Hematopoietic multipotent progenitor cell treated with erythropoietin and hydrocortisone succinate and interleukin-3 and kit ligand, for 17 days (in vitro differentiated cells): ENCODE measurements at places on chromosomes 3 and 15.

DNA sequence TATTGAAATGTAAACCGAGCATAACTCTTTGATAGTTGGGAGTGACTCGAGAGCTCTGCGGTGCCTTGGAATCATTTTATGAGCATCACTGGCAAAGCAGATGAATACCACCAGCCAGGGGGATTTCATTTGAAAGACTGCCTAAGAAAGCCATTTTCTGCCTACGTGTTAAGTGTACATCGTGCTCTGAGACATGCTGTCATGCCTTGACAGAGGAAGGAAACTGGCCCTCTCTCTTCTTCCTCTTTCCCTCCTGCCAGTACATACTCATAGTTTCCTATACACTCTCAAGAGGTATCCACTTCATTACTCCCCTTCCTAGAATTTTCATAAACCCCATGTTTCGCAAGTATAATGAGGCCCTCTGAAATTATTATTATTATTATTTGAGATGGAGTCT is 8.8 kb downstream of the BCL2A1 start:
- no peak for DNase-seq

- peak; percentile 32 for DNase-seq
Measured at GRCh38 chr15:79339588-79340314, 28.8 kb downstream of the TMED3 start.

DNA sequence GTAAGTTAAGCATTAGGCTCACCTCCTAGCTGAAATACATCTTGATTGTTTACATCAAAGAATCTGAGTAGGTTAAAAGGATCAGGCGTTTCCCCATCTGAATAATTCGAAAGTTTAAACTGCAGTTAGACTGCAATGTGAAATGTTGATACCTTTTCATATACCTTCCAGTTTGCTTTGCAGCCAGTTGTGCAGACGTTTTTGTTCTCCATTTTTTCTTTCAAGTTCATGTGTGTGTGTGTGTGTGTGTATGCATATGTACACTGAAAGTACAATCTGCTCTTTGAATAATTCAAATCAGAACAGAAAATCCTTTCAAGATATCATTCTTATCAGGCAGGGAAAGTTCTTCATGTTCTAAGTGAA is 2.9 kb downstream of the ITPR1 start:
- DNase-seq = no peak

DNA sequence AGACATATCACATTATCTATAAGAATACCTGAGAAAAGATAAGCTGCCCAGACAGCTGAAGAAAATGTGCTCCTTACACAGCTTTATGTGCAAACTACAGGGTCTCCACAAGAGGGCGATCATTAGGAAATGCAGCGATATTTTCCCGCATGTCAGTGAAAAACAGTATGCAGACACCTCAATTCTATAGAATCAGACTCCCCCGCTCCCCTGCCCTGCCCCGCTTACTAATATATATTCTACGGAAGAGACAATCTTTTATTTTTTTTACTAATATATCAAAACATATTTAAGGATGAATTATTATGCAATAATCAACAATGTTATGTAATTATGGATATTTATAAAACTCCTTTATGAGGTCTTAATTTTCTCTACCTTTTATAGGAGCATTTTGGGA is 681.3 kb downstream of the ROBO1 start:
- DNase-seq = peak; percentile 4

DNA sequence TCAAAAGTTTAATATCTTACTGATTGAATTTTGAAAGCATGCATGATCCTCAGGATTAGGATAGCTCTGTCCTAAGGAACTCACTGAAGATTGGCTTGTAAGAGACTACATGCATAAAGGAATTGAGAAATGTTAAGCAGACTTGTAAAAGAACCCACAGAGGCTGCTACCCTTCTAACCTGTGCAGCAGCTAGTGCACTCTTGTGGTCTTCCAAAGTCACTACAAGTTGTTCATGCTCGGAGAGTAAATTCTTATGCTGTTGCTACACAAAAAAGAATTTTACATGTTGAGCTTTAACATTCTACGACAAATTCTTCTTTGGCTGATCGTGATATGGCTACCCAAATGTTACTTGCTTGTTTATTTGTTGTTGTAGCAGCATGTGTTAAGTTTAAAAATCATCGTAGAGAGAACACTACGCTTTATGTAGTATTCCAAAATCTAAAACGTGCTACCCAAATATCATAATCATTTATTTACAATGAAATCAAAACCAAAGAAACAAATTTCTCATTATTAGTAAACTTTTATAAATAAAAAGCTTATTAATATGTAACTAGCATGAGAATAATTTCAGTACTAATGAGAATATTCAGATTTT is 55.0 kb downstream of the GOLIM4 start:
- DNase-seq = no peak

DNA sequence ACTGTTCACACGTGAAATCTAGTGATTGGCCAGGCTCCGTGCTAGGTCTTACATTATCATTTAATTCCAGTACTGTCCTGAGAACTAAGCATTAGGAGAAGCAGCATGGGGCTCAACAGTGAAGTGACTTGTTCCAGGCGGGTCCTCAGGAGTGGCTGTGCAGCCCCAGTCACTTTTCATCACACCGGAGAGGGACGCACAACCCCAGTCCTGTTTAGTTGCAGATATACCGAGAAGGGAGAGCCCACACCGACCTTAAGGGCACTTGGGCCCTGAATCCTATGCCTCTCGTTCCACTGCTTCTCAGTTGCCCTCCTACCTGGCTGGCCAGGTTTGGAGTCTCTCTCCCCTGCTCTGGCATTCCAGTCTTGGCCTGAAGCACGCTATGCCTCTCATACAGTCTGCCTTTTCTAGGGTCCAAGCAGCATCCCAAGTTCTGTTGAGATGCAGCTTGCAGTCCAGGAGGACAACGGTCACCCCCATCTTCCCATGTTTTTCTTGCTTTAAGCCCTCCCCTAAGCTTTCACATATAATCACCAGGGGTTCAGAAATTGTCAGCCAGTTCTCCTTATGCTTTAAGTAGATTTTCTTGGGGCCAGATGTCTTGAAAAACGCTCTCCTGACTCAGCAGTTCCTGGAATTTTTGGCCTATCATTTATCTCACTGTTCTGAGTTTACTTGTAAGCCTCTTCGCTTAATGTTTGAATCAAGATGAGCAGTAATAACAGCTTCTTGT is 10.1 kb downstream of the FAM131A start:
- peak; percentile 83 for DNase-seq

DNA sequence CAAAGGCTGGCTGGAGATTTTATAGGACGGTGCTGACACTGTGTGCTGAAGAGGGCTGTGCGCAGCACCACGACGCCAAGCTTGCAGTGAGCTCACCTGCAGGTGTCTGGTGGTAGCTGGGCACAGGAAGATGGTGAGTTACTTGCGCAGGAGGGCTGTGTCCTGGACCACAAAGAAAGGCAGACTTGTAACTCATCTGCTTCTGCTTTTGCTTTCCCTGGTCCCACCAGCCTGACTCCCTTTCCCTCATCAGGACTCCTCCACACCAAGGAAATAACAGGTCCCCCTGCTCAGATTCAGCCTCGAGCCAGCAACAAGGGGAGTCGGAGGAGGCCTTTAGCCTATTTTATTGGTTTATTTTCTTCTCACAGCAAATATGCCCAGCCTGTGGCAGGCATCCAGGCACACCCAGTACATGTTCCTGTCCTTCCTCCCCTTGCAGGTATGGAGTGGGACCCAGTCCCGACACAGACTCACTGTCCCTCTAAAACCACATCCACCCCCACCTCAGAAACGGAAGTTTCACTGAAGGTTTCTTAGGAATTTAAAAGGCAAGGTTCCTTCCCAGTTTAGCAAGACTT is 35.6 kb upstream of the FLNB start:
- no peak for DNase-seq

- DNase-seq = peak; percentile 69
Measured at GRCh38 chr3:48952510-48953118, 34.0 kb downstream of the ARIH2 start.

DNA sequence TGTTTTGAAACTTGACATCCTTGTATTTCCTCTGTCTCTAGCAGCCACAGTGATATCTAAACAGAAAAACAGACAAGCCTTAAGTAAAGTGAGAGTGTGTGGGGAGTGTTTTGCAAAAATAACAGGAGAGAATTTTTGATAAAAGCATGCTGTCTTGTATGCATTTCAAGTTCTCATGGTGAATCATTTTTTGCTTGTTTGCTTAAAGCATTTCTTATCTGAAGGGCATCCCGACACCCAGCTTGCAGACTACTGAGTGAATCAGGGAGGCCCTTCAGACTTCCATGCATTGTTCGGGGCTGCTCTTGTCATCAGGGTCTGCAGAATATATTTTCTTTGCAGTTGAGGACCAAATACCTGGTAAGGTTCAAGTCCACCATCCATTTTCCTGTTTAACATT is 8.5 kb downstream of the CGNL1 start:
- no peak for DNase-seq

GRCh38 chr15:70523192-70523591 is 240.2 kb downstream of the UACA start:
- no peak for DNase-seq

- no peak for DNase-seq
Measured at GRCh38 chr3:134922101-134922500, 127.0 kb downstream of the EPHB1 start.

- no peak for DNase-seq
Measured at GRCh38 chr3:87002346-87002745, 11.4 kb upstream of the VGLL3 start.

DNA sequence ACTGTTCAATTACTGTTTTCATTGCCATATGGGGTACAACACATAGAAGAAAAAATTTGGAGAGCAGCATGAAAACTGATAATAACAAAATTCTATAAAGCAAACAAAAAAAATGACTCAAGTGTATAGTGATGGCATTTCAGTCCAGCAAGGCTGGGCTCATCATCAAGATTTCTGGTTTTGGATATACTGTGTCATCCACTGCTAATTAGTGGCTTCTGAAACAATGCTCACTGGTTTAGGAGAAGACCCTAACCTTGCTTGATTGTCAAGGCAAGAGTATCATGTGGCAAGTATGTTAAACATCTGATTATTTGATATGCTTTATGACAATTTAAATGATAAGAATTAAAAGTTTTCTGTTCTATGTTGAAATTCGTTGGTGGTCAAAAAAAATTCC is 96.9 kb downstream of the RFX7 start:
- no peak for DNase-seq

DNA sequence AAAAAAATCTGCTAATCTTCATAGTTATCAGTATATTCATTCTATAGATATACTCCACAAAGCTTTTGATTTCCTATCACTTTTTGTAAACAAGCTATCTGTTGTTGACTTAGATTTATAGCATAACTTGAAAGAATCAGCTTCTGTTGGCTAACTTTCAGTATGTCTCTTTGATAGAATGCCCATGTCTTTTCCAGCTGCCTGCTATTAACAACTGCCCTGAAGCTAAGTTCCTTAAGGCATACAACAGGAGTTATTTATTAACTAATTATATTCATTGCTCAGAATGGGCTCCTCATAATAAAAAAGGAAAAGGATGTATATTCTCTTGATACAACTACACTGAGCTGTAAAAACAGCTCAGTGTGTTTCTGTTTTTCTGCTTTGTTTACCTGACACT is 293.9 kb downstream of the TUSC7 start:
- no peak for DNase-seq

GRCh38 chr3:97481416-97481815 is 283.1 kb upstream of the ARL6 start:
- no peak for DNase-seq

DNA sequence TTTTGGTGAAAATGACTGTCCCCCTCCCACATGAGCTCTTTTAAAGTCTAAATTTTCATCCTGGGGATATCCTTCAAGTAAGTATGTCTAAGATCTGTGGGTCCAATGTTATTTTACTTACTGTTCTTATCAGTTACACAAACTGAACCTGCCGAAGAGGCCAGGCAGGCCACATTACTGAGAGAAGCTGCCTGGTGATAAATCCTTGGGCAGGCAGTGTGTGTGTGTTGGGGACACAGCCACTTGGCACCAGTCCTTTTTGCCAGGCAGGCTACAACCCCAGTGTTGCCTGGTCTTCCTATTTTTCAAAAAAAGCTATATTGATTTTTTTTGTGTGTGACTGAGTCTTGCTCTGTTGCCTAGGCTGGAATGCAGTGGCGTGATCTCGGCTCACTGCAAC is 50.6 kb upstream of the RASA2 start:
- DNase-seq = peak; percentile 19

DNA sequence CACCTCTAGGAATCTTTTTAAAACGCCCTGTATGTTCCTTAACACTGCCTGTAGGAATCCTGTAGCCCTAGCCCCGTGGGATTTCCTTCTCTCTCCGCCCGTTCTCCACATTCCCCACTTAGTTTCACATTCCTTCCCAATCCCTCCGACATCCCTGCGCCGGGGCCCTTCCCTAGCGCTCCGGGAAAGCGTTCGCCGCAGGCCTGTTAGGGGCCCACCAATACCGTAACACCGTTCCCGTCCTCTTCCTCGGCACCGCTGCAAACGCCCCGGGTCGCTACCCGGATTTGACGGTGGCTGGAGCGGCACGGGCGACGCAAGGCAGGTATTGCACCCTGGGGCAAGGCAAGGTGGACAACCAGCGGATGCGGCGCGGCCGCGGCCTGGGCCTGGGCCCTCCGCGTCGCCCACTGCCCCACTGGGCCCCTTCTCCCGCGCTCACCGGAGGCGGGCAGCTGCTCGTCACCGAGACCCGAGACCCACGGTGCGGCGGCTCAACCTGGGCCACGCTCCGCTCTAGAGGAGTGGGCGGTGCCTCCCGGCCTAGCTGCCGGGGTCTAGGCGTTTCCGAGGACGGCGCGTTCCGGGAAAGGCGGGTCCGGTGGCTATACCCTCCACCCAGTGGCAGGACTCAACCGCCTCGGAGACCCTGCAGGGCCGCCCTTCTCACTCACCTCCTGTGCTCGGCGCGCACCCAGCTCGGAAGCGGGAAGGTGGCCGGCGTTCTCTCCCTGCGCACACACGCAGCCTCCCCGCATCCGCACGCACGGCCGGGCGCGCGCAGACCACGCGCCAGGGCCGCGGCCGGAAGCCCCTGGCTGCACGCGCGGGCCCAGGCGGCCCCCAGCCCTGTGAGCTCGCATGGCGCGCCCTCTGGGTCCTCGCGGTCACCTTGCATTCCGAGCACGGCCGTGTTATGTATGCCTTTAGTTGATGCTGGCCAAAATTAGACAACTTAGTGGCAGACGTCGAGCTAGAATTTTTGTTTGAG is at the start of gene B3GALNT1:
Gene B3GALNT1, minus strand, starts transcription at position 789 of the 991 bp plus-strand sequence. CDS start 18,595 bp downstream, outside the sequence.
- no peak for DNase-seq

DNA sequence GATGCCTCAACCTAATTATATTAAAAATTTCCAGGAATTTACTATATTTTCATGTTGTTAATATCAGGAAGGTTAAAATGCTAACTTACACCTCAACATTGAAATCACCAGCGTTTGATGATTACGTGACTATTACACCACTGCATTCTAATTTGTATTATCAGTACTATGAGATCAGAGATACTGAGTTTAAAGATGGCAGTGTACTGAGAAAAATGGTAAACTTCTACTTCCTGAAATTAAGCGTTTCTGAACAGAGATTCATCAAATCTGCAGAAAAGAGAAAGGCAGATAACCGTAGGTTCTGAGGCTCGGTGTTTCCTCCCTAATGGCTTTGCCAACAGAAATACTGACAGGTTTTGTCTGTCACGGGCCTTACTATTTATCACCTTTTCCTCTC is 69.9 kb downstream of the CRTC3 start:
- no peak for DNase-seq
